Stimulated activated CD8-positive, alpha-beta memory T cell treated with anti-CD3 and anti-CD28 coated beads, Interleukin-15, amount 100 ng/mL, for 24 hours (primary cell): ENCODE measurements at places on chromosomes 4 and X.

DNA sequence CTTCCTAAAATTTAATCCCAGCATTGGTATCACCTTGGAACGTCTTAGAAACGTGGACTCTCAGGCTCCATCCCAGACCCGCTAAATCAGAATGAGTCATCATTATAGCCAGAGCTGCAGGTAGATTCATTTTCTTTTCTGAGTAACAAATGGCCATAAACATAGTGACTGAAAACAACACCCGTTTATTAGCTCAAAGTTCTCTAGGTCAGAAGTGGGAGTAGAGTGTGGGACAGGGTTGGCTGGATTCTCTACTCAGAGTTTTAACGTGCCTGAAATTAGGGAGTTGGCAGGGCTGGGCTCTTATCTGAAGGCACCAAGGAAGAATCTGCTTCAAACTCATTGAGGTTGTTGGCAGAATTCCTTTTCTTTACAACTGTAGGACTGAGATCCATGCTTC, 101.8 kb upstream of the C1QTNF7 start:
- DNase-seq, result no peak

GRCh38 chr4:97349468-97350186, 793.6 kb downstream of the STPG2 start:
- no peak for DNase-seq

- DNase-seq, result no peak
Measured at GRCh38 chrX:13090339-13091110, 46.1 kb upstream of the FAM9C start.

- no peak for DNase-seq
Measured at GRCh38 chr4:122423246-122423645, 33.3 kb downstream of the IL2 start.

DNA sequence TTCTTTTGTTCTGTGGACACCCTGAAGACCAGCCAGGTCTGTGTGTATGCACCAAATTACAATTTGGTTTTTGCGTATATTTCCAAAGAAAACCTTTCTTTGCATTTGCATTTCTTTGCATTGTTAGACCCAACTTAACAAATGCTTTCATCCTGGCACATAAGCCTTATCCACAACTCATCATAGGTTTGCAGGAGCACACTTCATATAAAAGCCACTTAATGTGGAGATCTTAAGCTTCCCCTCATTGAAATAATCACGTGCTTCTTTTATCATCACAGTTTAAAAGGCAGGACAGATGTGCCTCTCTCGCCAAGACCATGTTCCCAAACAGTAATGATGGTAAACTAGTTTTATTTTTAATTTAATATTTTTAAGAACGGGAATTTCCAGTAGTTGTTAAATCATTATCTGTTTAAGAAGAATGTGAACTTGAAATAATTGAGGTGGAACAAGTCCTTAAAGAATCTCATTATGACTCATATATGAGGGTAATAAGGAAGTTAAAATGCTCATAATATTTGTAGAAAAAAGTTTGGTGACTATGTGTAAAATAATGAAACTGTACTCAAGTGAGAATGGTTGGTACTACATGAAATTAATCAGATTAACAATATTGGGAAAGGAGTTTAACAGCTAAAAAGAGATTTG, 65.5 kb downstream of the GLRA3 start:
- DNase-seq, result no peak

GRCh38 chrX:275967-276580, 5.1 kb upstream of the PLCXD1 start:
- DNase-seq, result no peak

- DNase-seq, result no peak
Measured at GRCh38 chr4:117376692-117377091, 291.3 kb upstream of the TRAM1L1 start.

DNA sequence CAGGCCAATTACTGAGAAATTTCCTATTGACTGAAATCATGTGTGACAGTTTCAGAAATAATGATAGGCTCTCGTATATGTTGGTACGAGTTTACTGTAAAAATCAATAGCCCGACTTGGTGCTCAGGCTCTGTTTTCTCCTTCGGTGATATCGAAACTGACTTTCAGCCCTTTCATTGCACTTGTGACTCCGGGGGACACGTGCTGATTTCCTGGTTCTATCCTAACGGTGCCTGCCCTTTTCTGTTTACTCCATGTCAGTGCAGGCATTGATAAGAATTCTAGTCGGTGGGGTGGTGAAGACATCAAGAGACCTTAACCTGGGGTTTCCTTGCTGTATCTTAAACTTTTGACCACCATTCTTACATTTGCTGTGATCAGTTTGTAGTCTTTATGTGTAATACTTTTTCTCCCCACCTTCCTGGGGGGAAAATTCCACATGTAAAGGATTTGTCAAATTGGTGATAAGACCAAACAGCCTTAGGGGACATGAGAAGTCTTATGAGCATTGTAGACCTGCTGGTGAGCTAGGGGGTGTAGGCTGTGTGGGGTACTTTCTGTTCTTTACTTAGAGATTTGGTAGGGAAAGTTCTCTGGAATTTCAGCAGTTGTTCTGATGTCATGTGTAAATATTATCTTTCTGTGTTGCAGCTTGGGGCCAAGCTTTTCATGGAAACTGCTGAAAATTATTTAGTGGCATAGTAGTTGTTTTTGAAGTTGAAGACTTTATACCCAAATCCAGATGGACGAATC, 52.7 kb downstream of the TMEM131L start:
- DNase-seq, result no peak

DNA sequence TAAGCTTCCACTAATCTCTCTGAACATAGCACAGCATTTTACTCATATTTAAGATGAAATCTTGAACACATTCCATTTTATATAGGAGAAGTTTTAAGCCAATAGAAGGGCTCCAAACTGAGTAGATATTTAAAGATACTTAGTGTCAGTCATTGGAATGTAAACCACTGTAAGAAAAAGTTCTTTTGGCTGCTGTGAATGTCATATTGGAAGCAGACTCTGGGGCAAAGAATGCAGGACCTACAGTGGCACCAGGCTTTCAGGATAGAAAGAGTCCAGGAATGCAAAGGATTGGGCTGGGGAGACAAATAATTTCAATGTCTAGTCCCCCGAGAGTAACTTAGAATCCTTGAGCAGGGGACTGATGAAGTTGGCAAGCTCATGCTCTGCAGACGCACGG, 1047.7 kb downstream of the STIM2 start:
- no peak for DNase-seq

DNA sequence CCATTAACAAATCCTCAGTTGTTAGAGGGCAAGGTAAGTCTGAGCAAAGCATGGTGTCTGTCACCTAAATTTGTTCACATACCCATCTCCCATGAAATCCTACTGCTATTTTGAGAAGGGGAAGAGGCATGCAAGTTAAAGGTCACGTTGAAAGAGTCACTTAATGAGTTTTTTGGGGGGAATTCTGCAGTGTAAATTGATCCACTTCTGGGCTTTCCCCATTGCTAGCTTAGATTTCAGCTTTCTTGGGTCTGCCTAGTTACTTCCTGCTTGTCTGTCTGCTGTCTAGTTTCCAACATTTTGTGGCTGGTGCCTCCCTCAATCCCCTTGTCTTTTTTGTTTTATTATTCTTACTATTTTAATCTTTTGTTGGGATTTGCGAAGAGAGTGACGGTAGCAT, 32.0 kb downstream of the CEP135 start:
- no peak for DNase-seq

DNA sequence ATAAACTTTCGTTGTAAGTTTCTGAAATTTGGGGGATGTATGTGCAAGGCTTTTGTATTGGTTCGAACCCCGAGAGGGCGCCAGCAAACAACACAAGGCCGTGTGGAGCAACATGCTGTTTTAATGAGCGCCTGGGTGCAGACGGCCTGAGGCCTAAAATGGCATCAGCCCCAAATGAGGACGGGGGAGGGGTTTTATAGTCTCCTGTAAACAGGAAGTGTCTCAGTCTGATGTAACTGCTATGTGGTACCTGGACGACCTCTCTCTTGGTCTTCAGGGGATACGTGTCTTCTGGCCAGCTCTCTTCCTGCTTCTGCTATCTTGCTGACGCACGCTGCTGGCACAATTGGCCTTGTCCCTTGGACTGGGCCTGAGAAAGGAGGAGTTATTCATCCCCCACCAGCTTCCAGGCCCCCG, 1348.0 kb downstream of the ADGRL3 start:
- no peak for DNase-seq

GRCh38 chr4:10582059-10582686, 102.4 kb downstream of the CLNK start:
- no peak for DNase-seq

DNA sequence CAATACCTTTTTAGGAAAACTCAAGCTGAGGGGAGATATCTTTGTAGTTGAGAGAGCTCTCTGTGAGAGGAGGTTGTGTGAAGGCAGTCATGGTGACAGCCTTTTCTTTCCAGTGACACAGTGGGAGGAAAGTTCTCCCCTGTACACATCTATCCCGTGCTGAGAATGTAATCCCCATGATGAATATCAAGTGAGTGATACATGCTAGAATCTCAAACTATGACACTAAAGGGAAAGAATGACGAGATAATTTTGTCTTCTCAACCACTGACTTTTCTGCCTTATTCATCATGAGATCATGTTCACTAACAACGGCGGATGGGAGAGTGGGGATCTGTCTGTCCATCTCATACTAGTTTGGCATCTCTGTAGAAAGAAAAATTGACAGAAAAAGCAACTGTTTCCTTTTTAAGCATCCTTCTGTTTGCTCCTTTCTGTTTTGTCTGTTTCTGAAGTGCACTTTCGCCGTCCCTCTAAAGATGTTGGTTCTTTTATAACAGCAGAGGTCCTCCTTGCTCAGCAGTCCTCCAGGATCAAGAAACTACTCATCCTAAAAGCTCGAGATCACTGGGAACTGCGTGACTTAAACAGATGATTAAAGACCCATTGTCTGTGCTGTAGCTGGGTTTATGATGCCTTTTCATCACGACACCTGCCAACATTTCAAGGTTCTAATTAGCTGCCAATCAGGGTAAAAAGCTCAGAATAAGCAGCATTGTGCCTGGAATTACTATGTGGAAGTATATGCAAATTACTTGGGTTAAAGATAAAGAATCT, 137.6 kb downstream of the DCK start:
- no peak for DNase-seq

DNA sequence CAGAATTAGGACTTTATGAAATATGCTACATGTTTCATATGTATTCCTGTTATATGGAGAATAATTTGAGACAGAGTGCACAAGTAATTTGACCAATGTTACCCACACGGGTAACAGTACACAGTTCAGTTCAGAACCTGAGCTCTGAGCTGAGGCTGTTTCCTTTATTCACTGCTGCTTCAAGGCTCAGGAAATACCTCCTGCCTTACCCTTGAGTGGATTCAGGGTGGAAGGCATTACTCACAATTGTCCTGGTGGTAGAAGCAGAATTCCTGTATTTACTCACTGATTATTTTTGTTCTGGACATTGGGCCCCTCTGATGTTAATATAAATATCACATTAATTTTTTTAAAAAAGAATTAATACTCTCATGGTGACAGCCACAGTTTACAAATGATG, 73.5 kb upstream of the CAMK2D start:
- no peak for DNase-seq

- no peak for DNase-seq
Measured at GRCh38 chr4:31573554-31573953, 853.4 kb downstream of the PCDH7 start.

DNA sequence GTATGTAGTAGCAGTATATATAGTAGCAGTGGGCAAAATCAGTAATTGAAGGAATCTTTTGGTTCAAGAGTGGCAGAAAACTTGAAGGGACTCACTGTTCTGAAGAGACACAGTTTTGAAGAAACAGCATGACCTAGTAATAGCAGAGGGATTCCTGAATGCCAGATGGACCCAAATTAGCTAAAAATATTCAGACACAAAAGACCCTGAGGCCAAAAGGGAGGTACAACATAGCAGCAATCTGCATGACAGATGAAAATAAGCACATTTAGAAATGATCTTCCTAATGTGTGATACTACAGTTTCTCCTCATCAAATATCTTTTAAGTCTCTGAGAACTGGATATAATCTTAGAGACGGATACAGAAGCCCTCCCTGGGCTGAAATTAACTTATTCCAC, 536.6 kb downstream of the PPARGC1A start:
- no peak for DNase-seq

DNA sequence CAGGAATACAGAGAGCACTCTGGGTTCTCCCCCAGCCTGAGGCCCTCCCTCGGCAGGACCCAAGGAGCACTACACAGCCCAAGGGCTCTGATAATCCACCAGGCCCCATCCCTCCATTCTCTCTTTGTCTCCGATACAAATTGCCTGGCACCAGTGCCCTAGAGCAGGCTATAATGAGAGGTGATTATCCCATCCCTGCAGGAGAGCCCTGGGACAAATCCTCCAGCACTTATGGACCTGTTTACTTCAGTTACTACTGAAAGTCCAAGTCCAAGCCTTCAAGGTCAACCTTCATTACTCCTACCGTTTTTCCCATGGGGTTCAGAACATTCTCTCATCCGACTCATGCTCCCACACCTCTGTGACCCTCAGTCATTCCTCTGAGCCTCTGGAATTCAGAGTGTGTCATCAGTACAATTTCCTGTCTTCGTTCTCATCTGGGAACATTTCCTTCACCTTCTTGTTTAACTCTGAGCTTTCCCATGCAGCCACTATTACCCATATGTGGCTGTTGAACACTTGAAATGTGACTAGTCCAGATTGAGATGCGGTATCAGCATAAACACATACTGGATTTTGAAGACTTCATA, 299.0 kb downstream of the RAPGEF2 start:
- no peak for DNase-seq

- no peak for DNase-seq
Measured at GRCh38 chrX:74422576-74423288, 1.4 kb downstream of the SLC16A2 start.

DNA sequence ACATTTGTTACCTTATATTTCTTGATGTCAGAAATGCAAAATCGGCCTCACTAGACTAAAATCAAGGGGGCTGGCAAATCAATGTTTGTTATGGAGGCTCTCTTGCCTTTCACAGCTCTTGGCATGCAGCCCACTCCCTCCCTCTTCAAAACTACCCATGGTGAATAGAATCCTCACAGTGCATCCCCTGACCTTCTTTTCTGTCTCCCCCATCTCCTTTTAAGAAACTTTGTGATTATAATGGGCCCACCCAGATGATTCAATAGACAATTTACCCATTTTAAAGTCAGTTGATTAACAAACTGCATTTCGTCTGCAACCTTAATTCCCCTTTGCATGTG, 184.0 kb downstream of the PCDH7 start:
- DNase-seq, result no peak

- DNase-seq, result no peak
Measured at GRCh38 chrX:10243106-10243505, 86.3 kb downstream of the CLCN4 start.
